ACHN (cell line): ENCODE measurements at places on chromosomes 7 and 10.

GRCh38 chr7:11609096-11609670, 222.8 kb downstream of the THSD7A start:
- no peak for DNase-seq

- DNase-seq: peak; percentile 96
Measured at GRCh38 chr7:129780257-129780973, 168.9 kb downstream of the NRF1 start.

DNA sequence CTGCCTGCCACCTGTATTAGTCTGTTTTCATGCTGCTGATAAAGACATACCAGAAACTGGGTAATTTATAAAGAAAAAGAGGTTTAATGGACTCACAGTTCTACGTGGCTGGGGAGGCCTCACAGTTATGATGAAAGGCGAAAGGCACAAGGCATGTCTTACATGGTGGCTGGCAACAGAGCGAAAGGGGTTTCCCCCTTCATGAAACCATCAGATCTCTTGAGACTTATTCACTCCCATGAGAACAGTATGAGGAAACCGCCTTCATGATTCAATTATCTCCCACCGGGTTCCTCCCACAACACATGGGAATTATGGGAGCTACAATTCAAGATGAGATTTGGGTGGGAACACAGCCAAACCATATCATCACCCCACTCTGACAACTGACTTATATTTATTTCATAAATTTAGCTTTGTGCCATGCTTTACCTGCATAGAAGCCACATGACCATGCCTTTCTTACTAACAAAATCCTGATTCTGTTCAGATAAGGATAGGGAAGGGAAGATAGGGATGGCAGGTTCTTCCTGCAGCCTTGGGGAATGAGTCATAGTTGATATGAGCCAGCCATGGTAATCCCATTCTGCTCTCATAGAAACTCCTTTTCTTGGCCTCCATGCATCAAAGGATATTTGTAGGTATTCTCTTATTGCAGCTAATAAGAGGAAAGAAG, 191.3 kb upstream of the AGK start:
- peak; percentile 48 for DNase-seq

- no peak for DNase-seq
Measured at GRCh38 chr10:123678376-123678775, 12.2 kb downstream of the GPR26 start.

- no peak for DNase-seq
Measured at GRCh38 chr10:66483966-66484365, 441.9 kb upstream of the LRRTM3 start.

DNA sequence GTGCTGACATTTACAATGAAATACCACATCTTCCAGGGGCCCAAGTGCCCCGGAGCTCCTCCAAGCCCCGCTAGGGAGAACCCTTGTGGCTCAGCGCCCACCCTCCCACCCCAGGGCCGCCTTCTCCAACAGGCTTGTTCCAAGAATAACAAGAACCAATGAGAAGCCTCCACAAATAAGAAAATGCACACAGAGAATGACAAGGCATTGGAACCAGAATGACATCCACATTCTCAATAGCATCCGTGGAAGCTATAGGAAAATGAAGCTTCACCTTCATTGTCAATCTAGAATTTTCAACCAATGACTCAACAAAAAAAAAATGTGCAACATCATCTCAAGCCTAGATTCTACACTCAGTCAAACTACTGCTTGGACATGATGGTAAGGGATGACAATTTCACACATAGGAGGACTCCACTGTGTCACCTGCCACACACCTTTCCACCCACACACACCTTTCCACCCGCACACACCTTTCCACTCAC, 50.4 kb upstream of the PPP2R2D start:
- no peak for DNase-seq
